Stimulated activated effector memory CD8-positive, alpha-beta T cell treated with anti-CD3 and anti-CD28 coated beads, Interleukin-12 subunit alpha, Interleukin-12 subunit beta, amount 100 ng/mL, for 72 hours (primary cell): ENCODE measurements at places on chromosomes 1 and 21.

DNA sequence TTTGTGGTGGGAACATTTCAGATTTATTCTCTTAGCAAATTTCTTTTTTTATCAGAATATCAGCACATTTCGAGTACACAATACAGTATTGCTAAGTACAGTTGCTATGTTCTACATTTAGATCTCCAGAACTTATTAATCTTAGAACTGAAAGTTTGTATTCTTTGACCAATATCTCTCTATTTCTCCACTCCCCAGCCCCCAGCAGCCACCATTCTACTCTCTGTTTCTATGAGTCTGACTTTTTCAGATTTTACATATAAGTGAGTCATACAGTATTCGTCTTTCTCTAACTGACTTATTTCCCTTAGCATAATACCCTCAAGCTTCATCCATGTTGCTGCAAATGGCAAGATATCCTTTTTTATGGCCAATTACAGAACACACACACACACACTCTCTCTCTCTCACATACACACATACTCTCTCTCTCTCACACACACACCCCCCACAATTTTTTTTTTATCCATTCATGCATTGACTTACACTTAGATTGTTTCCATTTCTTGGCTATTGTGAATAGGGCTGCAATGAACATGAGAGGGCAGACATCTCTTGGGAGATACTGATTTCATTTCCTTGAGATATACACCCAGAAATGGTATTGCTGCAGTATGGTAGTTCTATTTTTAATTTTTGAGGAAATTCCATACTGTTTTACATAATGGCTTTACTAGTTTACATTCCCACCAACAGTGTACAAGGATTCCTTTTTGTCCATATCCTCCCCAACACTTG is 15.7 kb downstream of the RPTN start:
- DNase-seq: peak; percentile 61

DNA sequence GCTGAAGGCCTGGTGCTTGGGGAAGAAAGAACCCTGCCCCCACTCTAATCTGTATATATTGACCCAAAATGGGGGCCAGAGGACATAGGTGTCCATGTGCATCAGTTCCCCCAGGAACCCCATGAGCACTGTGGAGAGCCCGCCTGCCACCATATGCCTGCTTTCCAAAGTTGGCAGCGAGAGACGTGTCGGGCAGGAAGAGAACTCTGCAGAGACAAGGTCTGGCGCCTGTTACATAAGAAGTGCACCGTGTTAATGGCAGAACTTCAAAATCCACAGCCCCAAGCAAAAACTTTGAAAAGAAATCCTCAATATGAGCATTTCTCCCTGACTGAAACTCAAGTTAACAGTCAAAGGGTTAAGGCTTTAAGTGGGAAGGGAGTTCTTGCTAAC is 8.0 kb downstream of the CTNNBIP1 start:
- DNase-seq: no peak

DNA sequence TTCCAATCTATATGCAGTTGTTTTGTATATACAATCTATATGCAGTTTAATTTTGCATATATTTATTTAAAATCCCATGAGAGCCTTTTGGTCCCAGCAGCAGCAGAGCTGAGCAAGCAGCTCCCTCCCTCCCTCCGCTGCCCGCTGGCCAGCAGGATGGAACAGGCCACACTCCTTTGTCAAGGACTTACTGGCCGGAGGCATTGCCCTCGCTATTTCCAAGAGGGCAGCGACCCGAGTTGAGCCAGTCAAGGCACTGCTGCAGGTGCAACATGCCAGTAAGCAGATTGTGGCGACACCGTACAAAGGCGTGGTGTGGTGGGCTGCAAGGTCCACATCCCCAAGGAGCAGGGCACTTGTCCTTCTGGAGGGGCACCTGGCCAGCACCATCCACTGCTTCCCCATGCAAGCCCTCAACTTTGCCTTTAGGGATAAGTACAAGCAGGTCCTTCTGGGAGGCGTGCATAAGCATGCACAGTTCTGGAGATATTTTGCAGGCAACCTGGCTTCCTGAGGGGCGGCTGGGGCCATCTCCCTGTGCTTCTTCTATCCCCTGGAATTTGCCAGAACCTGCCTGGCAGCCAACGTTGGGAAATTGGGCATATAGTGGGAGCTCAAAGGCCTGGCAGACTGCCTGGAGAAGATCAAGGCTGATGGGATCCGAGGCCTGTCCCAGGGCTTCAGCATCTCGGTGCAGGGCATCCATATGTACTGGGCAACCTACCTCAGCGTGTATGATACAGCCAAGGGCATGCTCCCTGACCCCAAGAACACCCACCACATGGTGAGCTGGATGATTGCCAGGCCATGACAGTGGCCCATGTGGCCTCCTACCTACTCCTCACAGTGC is 92.2 kb downstream of the OSBPL9 start:
- no peak for DNase-seq

DNA sequence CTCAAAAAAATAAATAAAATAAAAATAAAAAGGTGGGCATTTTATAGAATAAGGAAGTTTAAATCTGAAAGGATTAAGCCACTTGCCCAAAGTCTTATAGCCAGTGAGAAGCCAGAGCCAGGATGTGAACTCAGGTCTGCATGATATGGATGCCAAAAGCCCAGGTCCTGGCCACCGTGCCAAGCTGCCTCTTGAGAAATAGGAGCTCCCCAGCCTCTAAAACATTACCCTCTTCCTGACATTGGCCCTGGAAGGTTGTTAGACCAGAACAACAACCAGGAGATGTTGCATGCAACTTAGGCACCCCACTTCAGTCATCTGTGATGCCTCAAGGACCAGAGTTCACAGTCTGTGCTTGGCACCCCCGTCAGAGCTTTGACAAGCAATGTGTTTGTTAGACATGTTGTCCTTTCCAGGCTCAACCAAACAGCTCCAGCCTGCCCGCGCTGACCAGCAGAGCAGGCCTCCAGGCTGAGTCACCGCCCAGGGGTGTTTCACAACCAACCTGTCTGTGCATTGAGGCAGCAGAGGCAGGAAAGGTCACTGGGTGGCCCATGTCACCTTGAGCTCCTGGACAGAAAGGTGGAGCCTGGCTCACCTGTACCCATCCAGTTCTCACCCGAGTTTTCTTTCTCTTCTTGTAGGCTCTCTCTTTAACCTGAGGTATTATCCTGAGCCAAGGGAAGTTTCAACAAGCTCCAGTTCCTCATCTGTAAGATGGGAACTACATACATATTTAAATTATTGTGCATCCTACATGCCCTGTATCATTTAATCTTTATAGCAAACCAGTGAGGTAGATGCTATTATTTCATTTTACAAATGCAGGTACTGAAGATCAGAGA is 14.9 kb upstream of the MED18 start:
- DNase-seq: no peak

GRCh38 chr1:99252630-99253029 is 11.7 kb upstream of the PLPPR4 start:
- DNase-seq: no peak

GRCh38 chr1:49102752-49103151 is 326.1 kb upstream of the BEND5 start:
- DNase-seq: no peak

DNA sequence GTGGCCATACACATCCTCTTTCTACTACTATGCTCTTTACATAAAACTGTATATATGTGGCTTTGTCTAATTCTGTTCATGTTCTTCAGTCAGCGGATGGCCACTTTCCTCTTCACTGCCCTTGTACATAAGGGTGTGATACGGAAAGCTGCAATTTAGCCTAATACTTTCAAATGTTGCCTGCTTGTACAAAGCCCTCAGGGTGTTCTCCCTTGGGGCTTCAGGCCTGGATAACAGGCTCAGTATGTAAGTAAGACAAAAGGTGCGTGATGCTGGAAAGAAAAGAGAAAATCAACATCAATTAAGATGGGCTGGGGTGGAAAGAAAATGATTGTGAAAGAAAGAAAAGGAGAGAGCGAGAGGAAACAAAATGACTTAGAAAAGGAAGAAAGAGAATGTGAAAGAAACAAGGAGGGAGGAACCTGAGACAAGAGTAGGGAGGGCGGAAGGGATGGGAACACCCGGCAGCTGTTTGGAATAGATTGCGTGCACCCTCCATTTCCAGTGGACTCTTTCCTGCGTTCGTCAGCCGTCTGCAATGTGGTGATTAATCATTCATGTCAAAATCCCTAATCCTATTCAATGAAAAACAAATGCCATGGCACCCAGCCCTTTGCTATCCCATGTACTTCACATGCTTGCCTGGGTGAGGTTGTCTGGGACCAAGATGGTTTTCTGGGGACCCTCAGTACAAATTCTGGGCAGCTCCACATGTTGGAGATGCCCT is 553.6 kb downstream of the NUF2 start:
- DNase-seq: no peak

GRCh38 chr1:94463056-94463764 is 45.0 kb downstream of the ABCD3 start:
- DNase-seq: no peak

- DNase-seq: no peak
Observed at GRCh38 chr1:64861611-64862010, 104.7 kb downstream of the JAK1 start.

DNA sequence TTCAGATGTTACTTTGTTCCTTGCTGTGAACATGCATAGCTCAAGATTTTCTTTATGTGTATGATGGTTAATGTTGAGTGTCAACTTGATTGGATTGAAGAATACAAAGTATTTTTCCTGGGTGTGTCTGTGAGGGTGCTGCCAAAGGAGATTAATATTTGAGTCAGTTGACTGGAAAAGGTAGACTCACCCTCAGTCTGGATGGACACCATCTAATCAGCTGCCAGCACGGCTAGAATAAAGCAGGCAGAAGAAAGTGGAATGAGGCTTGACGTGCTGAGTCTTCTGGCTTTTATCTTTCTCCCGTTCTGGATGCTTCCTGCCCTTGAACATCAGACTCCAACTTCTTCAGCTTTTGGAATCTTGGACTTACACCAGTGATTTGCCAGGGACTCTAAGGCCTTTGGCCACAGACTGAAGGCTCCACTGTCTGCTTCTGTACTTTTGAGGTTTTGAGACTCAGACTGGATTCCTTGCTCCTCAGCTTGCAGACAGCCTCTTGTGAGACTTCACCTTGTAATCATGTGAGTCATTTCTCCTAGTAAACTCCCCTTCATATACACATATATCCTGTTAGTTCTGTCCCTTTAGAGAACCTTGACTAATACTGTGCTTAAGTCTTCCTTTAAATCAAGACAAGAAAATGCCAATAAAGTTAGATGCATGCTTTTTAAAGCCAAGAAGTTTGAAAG is 626.6 kb downstream of the KCNT2 start:
- DNase-seq: no peak

GRCh38 chr1:231187571-231187970 is 25.7 kb downstream of the TRIM67 start:
- no peak for DNase-seq

DNA sequence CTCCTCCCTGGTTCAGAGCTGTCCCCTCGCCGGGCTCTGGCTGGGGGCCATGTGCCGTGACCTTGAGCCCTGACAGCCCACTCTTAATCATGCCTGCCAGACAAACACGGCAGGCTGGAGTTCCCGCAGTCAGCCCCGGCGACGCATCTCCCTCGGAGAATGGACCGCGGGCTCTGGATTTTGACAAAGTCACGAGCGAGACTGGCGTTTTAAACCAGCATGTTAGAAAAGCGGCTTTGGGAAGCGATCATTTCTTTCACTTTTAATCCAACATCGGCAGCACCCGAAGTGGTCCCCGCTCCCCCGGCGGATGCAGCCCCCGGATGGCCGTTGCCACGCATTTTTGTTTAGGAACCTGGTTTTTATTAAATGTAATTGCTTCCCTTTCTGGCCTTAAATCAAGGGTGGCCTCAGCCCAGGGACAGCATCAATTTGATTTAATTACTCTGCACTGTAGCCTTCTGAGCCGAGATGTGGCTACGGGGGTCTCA is 70.9 kb downstream of the PRDM16 start:
- no peak for DNase-seq

- no peak for DNase-seq
Observed at GRCh38 chr1:35762141-35762540, 7.6 kb downstream of the CLSPN start.

- DNase-seq: no peak
Observed at GRCh38 chr1:230191079-230191804, 124.2 kb downstream of the GALNT2 start.

- DNase-seq: no peak
Observed at GRCh38 chr1:45051005-45051772, 39.1 kb downstream of the UROD start.

GRCh38 chr21:30164796-30165195 is 1.8 kb downstream of the CLDN17 start:
- no peak for DNase-seq

DNA sequence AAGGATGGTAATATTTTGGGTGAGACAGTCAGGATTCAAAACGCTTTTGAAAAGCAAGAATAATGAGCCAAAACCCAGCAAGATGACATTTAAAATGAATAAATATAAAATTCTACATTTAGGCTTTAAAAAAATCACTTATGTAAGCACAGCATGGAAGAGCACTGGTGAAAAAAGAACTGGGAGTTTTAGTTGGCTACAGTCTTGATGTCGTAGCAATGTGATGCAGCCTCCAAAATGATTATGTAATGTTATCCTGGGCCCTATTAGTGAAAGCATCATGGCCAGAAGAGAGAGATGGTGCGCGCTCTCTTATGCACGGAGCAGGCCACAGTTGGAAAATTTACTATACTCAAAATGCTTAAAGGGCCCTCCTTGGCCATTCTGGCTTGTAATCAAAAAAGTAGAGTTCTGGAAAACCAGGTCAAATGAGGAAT is 5.1 kb downstream of the KCNJ9 start:
- DNase-seq: no peak

DNA sequence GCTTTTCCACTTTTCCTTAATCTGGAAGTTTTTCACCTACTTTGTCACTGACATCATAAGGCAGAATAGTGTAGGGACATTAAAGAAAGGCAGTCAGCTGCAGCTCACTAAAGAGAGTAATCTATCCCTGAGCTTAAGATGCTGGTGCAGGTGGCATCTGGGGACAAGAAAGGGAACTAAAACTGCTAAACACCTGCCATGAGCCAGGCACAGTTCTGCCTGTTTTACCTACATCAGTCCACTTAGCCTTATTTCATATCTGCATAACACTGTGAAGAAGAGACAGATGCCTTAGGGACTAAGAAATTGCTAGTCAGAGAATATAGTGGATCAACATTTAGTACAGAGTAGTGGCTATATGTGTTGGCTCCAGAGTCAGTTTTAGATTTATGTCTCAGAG is 88.1 kb downstream of the GPATCH2 start:
- DNase-seq: no peak

DNA sequence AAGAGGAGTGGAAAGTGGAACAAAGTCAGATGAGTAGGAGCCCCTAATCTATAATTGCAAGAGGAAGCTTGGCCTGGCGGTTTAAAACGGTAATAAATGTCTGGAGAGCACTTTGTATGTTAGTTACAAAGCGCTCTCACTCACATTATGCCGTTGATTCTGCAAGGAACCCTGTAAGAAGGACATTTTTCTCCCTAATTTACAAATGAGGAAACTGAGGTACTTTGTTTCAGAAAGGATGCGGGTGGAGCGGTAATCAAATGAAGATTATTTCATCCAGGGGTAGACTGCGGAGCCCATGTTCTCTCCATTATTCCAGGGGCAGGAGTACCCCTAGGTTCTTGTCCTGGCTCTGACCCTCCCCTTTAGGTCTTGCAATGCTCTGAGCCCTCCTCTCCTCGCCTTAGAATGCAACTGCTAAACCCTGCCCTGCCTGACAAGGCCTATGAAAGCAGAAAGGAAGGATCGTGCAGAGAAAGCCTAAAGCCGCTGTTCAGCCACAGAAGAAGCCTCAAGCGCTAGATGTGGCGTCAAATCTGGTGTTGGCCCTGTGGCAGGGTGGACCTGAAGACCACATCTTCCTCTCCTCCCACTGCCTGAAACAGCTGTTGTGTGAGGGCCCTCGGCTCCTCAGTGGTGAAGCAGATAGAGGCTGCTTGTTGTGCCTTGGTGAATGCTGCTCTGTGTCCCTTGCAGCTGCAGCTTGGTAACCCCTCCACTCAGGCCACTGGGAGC is 588 bp upstream of the PACC1 start:
- peak; percentile 60 for DNase-seq

- no peak for DNase-seq
Observed at GRCh38 chr1:53608676-53609075, 130.3 kb downstream of the GLIS1 start.
